ENCODE measurements at places on chromosomes 13 and 19.

- DNase-seq, result no peak
Observed at GRCh38 chr13:24308068-24308445, 1.3 kb upstream of the C1QTNF9 start.

GRCh38 chr13:111853721-111854120 lies 213.2 kb upstream of the SOX1 start:
- DNase-seq, result peak; percentile 88

DNA sequence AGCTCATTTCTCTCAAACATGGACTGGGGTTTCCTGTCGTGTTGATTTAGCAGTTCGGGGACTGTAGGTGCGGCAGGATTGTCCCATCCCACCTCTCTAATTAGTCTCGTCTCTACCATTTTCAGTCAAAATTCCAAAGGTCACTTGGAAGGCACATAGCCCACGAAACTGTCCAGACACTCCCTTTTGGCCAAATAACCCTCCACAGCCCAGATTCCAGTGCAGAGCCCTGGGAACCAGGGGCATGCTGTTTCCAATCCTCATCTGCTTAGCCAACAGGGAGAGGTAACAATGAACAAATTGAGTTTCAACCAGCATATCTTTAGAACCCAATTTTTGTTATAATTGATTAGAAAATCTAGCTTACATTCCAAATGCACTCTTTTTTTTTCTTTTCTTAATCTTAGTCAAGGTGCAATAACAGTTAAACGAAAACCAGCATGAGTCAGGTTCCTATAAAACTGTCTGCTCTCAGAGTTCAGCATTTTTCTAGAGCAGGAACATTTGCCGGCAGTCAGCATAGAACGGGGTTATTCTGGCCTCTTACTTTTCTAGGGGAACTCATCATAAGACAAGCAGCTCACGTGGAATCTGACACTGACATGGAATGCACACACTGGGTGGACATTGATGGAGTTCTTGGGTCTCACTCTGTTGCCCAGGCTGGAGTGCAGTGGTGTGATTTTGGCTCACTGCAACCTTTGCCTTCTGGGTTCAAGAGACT lies 14.4 kb upstream of the CEBPA start:
- no peak for DNase-seq

DNA sequence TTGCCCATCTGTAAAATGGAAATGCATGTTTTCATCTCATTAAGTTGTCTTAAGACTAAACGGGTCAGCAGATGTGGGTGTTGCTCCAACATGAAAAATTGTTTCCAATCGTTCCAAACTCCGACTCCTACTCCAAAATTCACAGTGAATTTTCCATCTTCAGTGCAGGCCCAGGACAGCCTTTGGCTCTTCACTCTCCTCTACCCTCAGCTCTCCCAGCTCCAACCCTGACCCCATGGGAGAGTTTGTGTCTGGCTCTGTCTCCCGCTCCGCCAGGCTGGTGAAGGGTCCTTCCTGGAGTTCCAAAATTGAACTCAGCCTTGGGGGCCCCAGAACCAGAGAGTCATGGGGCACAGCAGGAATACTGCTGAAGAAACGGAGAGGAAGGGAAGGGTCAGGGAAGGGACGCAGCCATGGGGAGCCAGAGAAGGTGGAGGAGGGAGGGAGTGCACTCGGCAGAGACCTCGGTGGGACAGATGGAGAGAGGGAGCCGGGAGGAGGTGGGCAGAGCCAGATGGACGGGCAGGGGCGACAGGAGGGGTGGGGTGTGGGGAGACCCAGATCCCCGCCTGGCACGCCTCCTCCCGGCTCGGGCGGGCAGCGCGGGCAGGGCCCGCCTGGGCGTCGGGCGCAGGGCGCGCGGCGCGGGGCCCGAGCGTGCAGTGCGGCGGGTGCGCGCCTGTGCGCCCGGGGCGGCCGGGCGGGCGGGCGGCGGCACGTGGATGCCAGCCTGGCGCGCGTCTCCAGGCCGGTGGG lies 45.6 kb downstream of the CELF5 start:
- DNase-seq, result no peak

DNA sequence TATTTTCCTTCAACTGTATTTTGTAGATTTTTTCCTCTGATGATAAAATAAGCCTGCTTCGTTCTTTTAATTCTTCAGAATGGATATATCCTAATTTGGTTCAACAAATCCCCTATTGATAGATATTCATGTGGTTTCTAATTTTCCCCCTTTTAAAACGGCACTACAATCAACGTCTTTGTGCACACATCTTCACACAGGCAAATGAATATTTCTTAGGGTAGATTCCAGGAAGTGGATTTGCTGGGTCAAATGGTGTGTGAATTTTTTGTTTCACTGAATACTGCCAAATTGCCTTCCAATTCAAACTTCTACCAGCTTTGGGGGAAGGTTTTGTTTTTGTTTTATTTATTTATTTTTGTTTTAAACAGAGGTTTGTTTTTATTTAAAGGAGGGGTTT lies 287.2 kb downstream of the FOXO1 start:
- DNase-seq, result no peak

- DNase-seq, result no peak
Observed at GRCh38 chr13:96816874-96817273, 177.4 kb downstream of the OXGR1 start.

DNA sequence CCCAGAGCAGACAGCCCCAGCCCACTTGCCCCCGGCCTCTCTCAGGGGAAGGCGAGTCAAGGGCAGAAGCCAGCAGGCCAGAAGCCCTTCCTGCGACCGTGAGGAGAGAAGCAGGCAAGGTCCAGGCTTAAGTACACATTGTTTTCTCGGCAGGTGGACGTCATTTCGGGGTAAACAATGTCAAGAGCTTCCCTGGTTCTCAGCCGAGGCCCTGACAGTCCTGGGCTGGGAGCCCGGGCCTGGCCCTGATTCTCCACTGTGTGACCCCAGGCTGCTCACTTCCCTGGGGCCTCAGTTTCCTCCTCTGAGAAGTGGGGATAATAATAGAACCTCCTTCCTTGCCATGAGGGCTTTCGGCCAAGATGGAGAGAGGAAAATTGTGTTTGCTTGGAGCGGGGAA lies 19.4 kb downstream of the PLVAP start:
- no peak for DNase-seq

DNA sequence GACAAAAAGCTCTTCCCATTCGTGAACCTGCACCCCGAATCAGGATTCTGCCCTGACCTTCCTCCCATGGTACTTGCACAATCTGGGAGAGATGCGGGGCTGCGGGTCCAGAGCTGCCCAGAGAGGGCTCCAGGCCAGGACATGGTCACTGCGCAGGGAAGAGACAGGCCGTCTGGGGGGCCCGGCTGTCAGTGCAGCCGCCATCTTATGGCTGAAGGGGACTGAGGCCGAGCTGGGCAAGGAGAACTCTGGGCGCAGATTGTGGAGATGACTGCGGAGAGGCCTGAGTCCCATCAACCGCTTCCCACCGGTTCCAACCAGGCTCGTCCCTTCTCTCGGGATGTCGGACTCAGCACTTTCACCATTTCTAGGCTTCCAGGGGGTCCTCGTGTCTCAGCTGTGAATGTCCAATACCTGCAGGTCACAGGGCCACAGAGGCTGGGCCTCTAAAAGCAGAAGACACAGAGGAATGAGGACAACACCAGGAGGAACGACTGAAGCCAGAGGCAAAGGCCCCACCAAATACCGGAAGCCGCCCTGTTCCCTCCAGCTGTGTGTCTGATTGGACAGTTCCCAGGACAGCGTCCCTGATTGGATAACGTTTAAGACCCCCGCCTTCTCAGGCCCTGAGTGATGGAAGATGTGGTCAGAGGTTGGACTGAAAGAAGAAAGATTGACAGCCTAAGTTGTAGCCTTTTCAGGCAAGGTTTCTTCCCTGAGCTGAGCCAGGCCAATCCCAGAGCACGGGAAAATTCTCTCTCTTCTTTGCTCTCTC lies 117.1 kb upstream of the ZNF91 start:
- DNase-seq, result no peak

GRCh38 chr13:27822873-27823311 lies 30.6 kb downstream of the GSX1 start:
- DNase-seq, result no peak

DNA sequence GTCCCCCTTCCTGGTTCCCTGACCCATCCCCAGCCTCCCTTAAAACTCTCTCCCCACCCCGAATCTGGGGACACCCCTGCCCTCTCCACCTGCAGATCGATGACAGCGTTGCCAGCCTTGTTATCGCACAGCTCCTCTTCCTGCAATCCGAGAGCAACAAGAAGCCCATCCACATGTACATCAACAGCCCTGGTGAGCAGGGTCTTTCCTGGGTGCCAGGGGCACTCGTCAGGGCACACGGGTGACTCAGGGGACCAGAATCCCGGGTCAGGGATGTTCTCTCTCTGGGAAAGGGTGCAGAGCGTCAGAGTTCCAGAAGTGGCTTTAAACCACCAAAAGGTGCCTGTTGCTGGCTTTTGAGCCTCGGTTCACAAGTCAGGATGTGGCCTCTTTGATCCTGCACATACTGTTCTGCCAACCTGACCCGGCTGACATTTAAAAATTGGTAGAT lies 1.0 kb downstream of the CLPP start:
- DNase-seq, result no peak

- no peak for DNase-seq
Observed at GRCh38 chr19:18481505-18482222, 40.2 kb downstream of the ELL start.

- no peak for DNase-seq
Observed at GRCh38 chr13:48782429-48782840, 128.7 kb downstream of the CYSLTR2 start.

DNA sequence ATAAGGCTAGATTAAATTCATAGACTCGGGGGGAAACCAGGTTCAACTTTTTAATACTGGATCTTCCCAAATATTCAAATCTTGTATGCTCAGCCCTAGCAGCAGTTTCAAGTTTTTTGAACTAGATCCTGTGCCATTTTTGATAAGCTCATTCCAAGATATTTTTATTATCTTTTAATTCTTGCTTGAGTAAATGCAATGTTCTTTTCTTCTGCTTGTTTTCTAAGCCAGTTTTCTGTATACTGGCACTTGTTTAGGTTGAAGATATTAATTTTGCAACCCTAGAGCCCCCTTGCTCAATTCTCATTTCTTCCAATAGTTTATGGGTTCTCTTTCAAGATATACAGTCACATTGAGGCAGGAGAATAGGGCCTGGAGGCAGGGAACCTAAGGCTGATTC lies 13.1 kb upstream of the PNMA8C start:
- no peak for DNase-seq

- no peak for DNase-seq
Observed at GRCh38 chr13:37645181-37645740, 46.7 kb upstream of the POSTN start.

- no peak for DNase-seq
Observed at GRCh38 chr13:99665711-99666110, 164.4 kb downstream of the TM9SF2 start.

GRCh38 chr13:97072297-97072696 lies 78.0 kb upstream of the OXGR1 start:
- DNase-seq, result no peak

GRCh38 chr19:41898235-41898634 lies 15.3 kb downstream of the ARHGEF1 start:
- DNase-seq, result no peak

- DNase-seq, result peak; percentile 97
Observed at GRCh38 chr13:112066624-112067004, 335 bp upstream of the SOX1 start.

DNA sequence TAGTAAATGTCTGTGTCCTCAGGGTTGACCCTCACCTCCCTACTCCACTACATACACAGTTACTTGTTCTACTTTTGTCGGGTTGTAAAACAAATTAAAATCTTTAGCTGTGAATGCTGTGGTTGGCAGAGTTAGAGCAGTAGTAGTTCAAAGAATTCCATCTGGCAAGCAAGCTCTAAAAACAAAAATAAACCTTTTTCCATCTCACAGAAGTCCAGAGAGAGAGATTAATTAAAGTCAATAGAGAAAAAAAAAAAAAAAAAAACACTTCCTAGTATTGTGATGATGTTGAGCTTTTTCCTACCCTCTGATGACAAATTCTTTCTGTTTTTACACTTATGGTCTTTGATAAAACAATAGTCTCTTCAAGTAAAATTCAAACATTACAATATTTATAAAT lies 338.4 kb downstream of the PCDH17 start:
- no peak for DNase-seq

DNA sequence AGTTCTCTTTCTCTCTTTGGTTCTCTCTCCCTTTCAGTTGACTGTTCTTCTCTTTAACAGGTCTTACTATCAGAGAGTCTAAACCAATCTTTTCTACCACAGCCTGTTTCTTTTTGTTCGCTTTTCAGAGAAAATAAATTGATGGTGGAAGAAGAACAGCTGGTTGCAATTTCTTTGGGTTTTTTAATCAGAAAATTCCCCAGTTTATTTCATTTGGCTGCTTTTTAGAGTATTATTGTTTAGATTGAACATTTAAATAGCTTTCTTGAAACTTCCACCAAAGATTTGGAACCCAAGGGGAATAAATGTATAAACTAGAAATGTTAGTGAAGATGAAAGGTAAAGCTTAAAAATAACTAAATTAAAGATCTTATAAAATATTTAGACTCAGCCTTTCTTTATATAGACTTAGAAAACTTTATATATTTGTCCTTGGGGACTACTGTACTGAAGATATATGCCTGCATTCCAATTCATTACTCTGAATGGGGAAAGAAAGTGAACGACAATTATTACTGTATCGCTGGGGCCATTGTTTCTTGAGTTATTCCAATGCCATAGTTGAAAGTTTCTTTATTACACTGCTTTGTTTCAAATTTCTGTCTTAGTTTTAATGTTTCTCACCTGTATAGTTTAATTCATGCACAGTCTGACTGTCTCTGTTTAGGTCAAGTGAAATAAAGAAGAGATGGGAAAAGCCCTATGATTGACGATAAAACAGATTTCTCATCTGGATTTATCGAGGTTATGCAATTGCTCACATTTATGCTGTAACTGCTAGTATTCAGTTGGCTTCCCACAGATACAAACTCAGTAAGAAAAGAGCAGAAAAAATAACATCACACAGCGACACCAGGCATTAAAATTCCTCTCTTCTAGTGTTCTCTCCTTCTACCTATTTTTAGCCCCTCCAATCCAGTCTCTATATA lies 169.4 kb upstream of the CSNK1A1L start:
- no peak for DNase-seq

- no peak for DNase-seq
Observed at GRCh38 chr19:46753420-46754155, 7.3 kb upstream of the STRN4 start.

- DNase-seq, result no peak
Observed at GRCh38 chr13:90968166-90968904, 379.2 kb upstream of the MIR17HG start.

GRCh38 chr19:42199440-42200115 lies 17.9 kb downstream of the DEDD2 start:
- no peak for DNase-seq

DNA sequence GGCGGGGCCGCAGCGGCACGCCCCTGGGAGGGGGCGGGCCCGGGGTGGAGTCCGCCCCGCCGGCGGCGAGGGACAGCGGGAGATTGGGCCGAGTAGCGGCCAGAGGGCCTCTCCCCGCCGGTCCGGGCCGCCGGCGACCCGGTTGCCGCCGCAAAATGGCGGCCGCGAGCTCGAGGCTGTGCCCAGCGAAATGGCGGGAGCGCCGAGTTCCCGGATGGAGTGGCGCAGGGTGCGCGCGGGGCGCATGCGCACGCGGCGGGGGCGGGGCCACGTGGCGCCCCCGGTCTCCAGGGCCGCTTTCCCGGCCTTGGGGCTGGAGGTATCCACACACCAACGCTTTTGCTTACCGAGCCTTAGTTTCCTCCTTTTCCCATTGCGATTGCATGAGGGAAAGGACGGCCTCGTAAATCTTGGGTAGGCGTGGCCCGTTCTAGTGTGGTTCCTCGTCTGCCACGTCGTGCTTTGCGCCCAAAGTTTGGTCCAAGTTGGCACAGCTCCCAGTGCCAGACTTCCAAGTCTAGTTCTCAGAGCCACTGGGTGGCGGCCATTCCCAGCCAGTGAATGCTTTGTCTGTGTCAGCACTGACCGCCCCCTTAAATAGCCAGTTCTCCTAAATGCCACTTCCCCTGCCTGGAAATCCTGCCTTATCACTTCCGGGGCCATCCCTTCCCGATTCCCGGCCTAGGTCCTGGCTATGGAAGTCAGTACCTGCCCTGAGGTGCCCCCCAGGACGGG lies 513 bp downstream of the CIRBP start:
- DNase-seq, result peak; percentile 71

All from NCI-H2107 (cell line).